ENCODE measurements at places on chromosomes 3 and 15.

DNA sequence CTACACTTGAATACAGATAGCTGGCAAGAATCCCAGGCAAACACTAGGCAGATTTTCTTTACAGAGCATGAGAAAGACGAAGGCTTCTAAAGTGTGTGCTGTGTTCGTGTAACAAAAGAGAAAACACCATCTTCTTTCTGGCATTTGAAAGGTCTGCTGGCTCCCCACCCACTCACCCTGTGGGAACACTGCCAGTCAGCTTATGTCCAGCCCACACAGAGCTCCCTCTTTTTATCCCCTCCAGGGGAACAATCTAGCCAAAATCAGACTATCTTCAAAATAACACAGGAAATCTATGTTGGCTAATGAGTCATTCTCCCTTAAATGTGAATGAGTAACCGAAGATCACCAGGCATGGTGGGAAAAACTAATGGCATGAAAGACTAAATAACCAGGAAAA, 45.6 kb upstream of the PAQR5 start:
- DNase-seq = no peak

GRCh38 chr3:37686220-37686619, 175.5 kb upstream of the CTDSPL start:
- no peak for DNase-seq

GRCh38 chr3:109385442-109386318, 48.3 kb upstream of the DPPA4 start:
- DNase-seq = no peak

DNA sequence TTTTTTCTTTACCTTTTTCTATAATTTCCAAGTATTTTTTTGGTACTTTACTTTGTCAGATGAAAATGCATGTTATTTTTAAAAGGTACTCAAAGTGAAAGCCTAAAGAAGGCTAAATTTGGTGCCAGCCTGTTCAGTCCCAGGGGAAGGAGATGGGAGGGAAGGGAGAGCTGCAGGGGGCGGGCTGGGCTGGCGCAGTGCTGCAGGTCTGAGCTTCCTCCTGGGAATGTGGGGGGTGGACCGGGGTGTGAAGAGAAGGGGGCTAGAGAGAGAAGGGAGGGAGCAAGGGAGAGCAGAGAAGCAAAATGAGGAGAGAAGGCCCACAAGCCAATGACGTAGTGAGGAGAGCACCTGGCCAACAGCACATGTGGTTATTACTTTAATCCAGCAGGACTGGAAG, 71.0 kb upstream of the SCN5A start:
- no peak for DNase-seq

DNA sequence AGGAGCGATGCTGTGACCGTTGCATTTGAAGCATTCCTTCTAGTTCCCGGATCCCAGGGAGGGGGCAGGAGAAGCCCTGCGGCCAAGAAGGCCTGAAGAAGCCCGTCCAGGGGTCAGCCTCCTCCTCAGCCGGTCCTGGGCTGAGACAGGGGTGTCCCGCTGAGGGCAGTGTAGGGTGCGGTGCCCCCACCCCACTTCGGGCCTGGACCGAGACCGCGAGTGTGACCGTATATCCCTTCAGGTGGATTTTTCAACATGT, 2.8 kb downstream of the OCA2 start:
- no peak for DNase-seq

GRCh38 chr15:69400850-69401249, 13.3 kb upstream of the KIF23 start:
- no peak for DNase-seq

GRCh38 chr3:134353831-134354611, 20.2 kb downstream of the AMOTL2 start:
- no peak for DNase-seq

GRCh38 chr3:82567029-82567600, 805.7 kb upstream of the GBE1 start:
- DNase-seq = no peak

GRCh38 chr3:38238416-38239008, 27.1 kb upstream of the SLC22A13 start:
- DNase-seq = no peak

GRCh38 chr3:127483902-127484591, 106.5 kb downstream of the TPRA1 start:
- no peak for DNase-seq

DNA sequence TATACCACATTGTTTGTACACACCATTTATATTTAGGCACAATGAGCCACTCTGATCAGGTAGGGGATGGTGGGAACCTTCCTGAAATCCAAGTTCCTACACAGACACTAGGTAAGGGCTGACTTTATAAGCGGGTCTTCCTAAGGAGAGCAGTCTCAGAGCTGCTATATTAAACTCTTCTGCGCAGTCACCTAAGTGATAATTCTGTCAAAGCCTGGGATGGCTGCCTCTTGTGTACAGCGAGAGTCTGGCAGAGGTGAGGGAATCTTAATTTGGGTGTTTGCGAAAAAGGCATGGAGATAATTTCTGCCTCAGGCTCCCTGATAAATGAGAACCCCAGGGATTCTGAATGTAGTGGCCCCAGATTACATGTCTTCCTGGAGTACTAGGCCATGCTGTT, 113.1 kb downstream of the EDEM1 start:
- no peak for DNase-seq

- no peak for DNase-seq
These were observed 132.7 kb upstream of the RGMA start for GRCh38 chr15:93221759-93222158.

GRCh38 chr3:135503065-135503759, 462.3 kb upstream of the PPP2R3A start:
- DNase-seq = no peak

GRCh38 chr15:71437404-71437803, 322.1 kb downstream of the THSD4 start:
- DNase-seq = no peak

Measured in T-helper 17 cell (primary cell).